Muscle of arm (tissue), 14 donors: ENCODE measurements at places on chromosomes 2 and 18. TPM values are rescaled to one million over a fixed set of nuclear protein-coding genes. Genes with fewer than 3 reads are reported as not detected.

GRCh38 chr18:55432307-55433040, 155.5 kb downstream of the TCF4 start:
- DNase-seq: no peak

Gene ANKRD53
- polyA plus RNA-seq: 1.6 TPM

GRCh38 chr2:48626047-48626446, 8.4 kb downstream of the GTF2A1L start:
- DNase-seq: no peak

GRCh38 chr2:47225061-47225783, 70.1 kb upstream of the STPG4 start:
- peak; percentile 52 for DNase-seq

DNA sequence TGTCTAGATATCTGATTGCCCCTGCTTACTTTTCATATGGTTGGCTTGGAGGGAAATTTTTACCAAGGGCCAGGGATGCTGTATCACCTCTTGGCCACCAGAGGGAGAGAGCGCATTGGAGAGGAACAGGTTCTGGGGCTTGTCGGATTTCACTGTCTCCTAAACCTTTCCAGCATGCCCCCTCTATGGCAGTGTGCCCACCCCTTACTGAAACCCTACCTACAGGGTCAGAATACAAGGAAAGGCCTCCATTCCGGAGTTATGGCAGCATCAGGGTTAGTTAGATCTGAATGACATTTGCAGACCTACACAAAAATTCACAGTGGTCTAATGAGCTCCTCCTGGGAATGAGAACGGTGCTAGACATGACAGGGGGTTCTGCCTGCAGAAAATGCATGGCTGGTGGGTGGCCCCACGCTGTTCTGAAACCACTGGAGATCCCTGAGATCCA, 5.8 kb downstream of the SLC14A2 start:
- DNase-seq: no peak

GRCh38 chr2:240506406-240507059, 51.3 kb downstream of the ANKMY1 start:
- DNase-seq: no peak

DNA sequence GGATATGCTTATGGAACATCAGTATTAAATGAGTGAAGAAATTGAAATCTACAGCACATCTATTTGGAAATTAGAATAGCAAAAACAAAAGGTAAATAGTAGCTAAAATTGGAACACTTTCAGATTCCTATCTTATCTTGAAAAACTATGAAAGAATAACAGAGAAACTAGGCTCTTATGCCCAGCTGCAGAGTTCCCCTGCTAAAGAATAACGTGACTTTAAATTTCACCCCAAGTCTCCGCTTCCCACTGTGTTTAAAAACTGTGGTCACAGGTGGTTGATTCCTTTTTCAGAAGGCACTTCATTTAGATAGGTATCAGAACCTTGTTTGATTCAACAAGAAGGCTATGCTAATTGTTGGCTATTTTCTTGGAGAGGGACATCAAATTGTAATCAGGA, 30.1 kb downstream of the ARHGAP28 start:
- no peak for DNase-seq

DNA sequence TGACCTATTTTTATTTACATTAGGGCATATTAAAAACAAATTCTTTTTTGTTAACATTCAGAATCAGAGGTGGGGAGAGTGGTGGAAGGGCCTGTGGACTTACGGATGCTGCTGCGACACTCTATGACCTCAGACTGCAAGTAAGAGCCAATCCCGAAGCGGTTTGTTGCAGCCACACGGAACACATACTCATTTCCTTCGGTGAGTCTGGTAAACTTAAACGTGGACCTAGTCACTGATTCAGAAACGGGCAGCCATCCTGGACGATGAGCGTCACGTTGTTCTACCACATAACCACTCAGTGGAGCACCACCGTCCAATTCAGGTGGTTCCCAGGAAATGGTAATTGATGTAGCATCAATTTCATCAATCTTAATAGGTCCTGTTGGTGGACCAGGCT, 61.9 kb downstream of the PLEKHA3 start:
- no peak for DNase-seq

DNA sequence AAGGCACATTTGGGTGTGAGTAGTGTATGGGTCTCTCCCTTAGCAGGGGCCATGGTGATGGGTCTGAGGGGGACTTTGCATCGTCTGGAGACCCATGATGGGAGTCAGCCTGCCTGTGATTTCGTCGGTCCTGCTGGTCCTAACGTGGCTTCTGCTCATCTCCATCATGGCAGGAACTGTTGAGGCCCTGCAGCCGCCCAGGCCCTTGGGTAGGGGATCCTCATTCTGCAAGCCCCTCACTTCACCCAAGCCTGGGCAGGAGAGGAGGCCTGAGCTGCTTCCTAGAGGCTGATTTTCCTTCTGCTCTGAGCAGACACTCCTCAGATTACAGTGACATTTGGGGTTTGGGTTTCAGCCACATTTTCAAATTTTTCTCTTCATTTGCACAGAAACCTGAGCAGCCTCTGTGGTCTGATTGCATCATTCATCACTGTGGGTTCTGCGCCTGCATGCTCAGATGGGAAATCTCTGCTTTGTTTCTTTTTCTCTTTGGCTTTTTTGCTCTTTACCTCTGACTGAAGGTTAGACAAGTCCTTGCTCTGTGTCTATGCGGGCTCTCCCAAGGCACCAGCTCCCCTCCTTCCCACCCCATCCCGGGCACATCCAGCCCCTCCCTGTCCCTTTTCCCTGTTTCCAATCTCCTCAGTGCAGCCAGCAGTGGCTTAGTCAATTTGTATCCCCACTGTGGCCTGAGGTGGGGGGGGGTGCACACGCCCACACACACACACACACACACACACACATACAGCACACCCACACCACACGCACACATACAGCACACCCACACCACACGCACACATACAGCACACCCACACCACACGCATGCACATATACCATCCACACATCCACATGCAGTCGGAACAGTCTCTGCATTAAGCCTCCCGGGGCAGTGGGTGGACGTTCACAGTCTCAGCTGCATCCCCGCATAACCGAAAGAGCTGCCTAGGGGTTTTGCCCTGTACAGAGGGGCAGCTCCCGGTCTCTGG, 305.4 kb upstream of the HS6ST1 start:
- DNase-seq: peak; percentile 67

- no peak for DNase-seq
Measured at GRCh38 chr2:165295643-165296042, 56.4 kb downstream of the SCN2A start.

Gene LDLRAD4
- polyA plus RNA-seq: 11.2 TPM

- DNase-seq: no peak
Measured at GRCh38 chr18:75875559-75875958, 448.1 kb upstream of the SMIM21 start.

DNA sequence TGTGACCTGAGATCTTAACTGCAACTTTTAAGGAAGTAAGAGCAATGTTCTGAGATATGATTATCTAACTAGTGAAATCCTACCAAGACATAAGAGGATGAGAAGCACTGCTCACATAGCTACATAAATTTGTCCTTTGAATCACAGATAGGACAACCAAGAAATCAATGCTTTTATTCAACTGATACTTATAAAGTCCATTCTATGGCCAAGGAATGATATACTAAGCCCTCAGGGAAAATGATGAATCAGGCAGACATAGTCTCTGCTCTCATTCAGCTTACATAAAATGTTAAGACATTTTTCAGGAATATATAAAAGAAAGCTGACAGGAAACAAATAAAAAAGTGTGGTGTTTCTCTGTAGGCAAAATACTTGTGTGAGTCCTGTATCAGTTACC, 39.1 kb downstream of the PGAP1 start:
- DNase-seq: no peak
